ENCODE measurements at places on chromosomes 6 and 20. TPM values are rescaled to one million over a fixed set of nuclear protein-coding genes. Genes with fewer than 3 reads are reported as not detected.

Gene MLN
- not detected for total RNA-seq

DNA sequence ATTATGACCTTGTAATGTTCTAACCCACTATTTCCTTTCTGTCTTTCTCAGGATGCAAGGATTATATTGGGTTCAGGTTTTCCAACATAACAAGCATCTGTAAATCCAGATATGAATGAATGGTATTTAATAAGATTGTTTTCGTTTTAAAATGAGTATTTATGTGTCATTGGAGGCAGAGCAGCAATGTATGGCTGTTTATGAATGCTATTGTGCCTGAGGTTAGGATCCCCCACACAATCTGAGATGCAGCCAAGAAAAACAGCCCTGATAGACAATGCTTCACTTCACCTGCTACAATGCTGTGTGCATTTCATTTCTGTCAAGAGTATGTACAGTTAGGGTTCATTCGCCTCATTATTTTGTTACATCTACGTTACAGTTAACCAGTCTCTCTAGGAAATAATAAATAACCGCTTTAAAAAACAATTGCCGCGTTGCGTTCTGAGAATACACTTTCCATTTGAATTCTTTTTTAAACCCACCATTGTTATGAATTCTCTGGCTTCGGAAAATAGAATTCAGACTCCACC, 19.6 kb downstream of the TFAP2A start:
- H3K4me1 ChIP-seq: no peaks in the 10 kb centered on the region
- H3K27ac ChIP-seq: no peak overlapping the region
- H3K27me3 ChIP-seq: peaks cover 88% of the 10 kb centered on the region
- H3K36me3 ChIP-seq: peaks cover 4% of the 10 kb centered on the region

- H3K27me3 ChIP-seq: peaks cover 5% of the 10 kb centered on the region
- H3K36me3 ChIP-seq: peaks cover 6% of the 10 kb centered on the region
- no peak overlapping the region for H3K4me3 ChIP-seq
- DNase-seq: no peak
Measured at GRCh38 chr6:136745300-136745699, 47.0 kb downstream of the MAP3K5 start.

DNA sequence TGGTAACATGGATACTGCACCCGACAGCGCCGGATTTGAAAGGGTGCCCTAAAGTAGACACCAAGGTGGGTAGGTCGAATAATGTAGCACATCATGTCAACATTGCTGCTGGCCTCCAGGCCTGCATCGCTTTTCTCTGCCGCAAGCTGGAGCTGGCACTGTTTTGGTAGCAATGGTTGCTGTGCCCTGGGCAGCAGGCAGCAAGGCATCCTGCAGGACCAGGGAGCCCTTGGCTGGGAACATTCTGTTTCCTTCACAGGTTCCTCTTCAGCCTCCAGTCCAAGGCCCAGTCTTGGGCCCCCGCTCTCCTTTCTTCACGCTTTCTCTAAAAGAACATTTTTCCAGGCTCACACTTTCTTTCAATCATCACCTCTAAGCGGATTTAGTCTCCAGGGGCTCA, 365.8 kb upstream of the JARID2 start:
- DNase-seq: no peak
- H3K27me3 ChIP-seq: no peaks in the 10 kb centered on the region
- peaks cover 46% of the 10 kb centered on the region for H3K4me1 ChIP-seq
- peak overlapping the region; percentile 54 for H3K27ac ChIP-seq

- H3K4me3 ChIP-seq: peak overlapping the region; percentile 95
- H3K27ac ChIP-seq: peak overlapping the region; percentile 96
- peaks cover 30% of the 10 kb centered on the region for H3K36me3 ChIP-seq
- no peaks in the 10 kb centered on the region for H3K27me3 ChIP-seq
- DNase-seq: no peak
Measured at GRCh38 chr6:72623808-72624207, 1.9 kb downstream of the KCNQ5 start.

Gene RSPO3
- not detected for total RNA-seq

Gene BFSP1
- 0.51 TPM for total RNA-seq

DNA sequence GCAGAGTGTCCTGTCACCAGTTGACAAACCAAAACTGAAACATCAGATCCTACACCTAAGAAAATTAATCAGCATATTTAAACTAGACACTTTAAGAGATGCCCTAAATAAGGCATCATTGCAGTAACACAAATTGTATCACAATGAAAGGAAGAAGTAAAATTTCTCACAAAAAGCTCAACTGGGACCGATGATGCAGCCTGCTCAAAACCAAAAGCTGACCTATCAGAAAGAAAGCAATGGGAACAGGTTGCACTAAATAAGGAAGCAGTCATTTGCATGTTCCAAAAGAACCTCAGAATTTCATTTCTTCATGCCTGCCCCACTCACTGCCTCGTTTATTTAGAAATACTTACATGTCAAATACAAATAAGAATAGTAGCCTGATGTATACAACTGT, 12.1 kb downstream of the HIVEP2 start:
- peaks cover 32% of the 10 kb centered on the region for H3K36me3 ChIP-seq
- DNase-seq: no peak
- H3K27me3 ChIP-seq: no peaks in the 10 kb centered on the region

DNA sequence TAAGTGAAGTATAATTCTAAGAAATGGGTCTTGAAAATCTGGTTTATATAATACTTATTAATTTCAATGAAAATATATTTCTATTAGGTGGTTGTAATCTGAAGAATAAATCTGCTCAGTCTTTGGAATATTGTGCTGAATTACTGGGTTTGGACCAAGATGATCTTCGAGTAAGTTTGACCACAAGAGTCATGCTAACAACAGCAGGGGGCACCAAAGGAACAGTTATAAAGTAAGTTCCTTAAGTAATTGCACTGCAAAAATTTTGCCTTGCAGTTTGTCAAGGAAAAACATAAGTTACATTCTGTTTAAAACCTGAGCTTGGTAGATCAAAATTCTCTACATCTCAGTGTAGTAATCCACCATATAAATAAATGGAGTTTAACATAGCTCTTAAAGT, 106.0 kb downstream of the MYO6 start:
- H3K27me3 ChIP-seq: peaks cover 1% of the 10 kb centered on the region
- no peak overlapping the region for H3K4me3 ChIP-seq
- no peaks in the 10 kb centered on the region for H3K36me3 ChIP-seq
- H3K4me1 ChIP-seq: no peaks in the 10 kb centered on the region
- DNase-seq: no peak
- no peak overlapping the region for H3K27ac ChIP-seq

- no peak overlapping the region for H3K27ac ChIP-seq
- H3K4me1 ChIP-seq: peaks cover 2% of the 10 kb centered on the region
Measured at GRCh38 chr20:18611492-18611891, 23.6 kb downstream of the DTD1 start.

DNA sequence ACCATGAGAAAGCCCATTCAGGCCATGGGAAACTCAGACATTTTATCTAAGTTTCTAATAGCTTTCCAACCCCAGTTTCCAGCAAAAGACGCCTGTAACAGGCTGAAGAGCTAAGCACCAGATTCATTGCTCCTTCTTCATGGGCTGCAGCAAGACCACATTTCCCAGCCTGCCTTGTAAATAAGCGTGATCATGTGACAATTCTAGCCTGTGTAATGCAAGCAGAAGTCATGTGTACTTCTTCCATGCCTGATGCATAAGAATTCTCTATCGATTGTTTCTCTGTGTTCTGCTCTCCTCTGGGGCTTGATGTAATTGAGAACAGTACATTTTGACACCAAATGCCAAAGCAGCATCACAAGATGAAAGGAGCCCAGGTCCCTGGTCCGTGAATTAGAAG, 6.8 kb downstream of the PCSK2 start:
- H3K4me1 ChIP-seq: no peaks in the 10 kb centered on the region
- peaks cover 9% of the 10 kb centered on the region for H3K27me3 ChIP-seq
- DNase-seq: no peak
- H3K27ac ChIP-seq: no peak overlapping the region

Measured in activated T-helper 2 cell treated with anti-CD3 and anti-CD28 coated beads, Interferon-gamma antibody, Interleukin-2, Interleukin-4, amounts not matched to agents 10 μg/mL and 5 μg/mL and 100 μg/mL, durations not matched to agents 14 hours and 24 hours and 36 hours (primary cell).